A549 (cell line): ENCODE measurements at places on chromosomes 4 and X. TPM values are rescaled to one million over a fixed set of nuclear protein-coding genes. Genes with fewer than 3 reads are reported as not detected.

GPR82 gene
- not detected in 3 replicates for polyA plus RNA-seq

RIPPLY1 gene
- 0.10 to 0.17 TPM (median 0.11 TPM) in 3 replicates for polyA plus RNA-seq

PDLIM3 gene
- polyA plus RNA-seq, result 0.12 to 0.18 TPM in 2 of 3 replicates, not detected in the other

DNA sequence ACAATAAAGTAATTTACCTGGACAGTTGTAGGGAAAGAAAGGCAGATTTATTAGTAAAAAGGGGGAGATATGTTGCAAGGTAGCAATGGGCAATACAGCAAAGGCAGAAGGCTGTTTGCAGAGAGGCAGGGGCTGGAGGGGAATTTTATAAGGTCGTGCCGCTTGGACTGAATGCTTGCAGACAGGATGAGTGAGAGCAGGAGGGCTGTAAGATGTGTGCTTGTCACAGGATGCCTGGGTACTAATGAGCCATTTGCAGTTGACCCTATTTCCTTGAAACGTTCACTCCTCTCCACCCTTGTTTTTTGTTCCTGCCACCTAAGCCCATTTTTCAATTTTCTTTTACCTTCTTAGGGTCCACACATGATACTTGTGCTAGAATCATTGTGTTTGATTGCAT lies 214.7 kb downstream of the TRAM1L1 start:
- DNase-seq, result no peak

DNA sequence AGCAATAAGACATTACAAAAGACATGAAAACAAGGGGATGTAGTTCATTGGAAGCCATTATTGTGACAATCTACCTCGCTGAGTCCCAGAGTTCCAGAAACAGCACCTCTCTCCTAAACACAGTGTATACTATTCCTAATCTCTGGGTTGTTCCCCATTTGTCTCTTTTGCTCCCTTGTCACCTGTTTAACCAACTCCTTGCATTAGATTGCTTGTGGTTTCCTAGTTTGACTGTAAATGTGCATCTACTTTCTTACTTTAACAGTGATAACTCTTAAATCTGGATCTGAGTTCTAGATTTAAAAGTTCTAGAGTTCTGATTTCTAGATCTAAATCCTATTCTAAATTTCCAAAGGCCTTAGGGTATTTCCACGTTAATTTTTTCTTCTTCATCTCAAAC lies 71.6 kb upstream of the TET2 start:
- no peak for DNase-seq

DNA sequence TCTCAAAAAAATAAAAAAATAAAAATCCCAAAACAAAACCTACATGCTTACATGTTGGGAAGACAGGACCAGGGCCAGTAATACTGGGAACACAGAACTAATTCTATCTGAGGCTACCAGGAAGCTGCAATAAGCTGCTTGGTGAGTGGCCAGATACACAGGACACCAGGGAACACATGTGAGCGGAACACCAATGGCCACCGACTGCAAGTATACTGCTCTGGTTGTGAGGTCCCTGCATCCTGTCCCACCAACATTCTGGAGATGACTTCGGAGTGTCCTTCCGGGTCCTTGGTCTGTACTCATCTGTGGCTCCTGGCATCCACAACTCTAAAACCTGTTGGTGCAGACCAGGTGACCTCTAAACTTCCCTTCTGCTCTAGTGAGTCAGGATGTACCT lies 2.7 kb downstream of the TNIP2 start:
- no peak for DNase-seq

DNA sequence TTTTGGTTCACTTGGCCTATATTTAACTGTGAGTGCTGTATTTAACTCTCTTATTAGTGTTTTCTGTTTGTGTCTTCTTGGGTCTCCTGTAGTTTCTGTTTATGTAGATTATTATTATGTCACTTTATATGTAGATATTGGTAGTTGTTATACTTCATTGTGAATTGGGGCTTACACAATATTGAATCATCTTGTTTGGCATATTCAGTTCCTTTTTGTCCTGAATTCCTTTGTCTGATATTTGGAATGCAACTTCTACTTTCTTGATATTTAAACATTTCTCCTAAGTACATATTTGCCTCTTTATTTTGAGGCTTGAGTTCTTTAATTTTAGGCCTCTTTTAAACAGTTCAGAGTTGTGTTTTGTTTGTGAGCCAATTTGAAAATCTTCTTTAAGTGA lies 544.8 kb upstream of the ADGRL3 start:
- DNase-seq, result no peak

- no peak for DNase-seq
Measured at GRCh38 chr4:184097241-184097605, 120.5 kb downstream of the ENPP6 start.

DNA sequence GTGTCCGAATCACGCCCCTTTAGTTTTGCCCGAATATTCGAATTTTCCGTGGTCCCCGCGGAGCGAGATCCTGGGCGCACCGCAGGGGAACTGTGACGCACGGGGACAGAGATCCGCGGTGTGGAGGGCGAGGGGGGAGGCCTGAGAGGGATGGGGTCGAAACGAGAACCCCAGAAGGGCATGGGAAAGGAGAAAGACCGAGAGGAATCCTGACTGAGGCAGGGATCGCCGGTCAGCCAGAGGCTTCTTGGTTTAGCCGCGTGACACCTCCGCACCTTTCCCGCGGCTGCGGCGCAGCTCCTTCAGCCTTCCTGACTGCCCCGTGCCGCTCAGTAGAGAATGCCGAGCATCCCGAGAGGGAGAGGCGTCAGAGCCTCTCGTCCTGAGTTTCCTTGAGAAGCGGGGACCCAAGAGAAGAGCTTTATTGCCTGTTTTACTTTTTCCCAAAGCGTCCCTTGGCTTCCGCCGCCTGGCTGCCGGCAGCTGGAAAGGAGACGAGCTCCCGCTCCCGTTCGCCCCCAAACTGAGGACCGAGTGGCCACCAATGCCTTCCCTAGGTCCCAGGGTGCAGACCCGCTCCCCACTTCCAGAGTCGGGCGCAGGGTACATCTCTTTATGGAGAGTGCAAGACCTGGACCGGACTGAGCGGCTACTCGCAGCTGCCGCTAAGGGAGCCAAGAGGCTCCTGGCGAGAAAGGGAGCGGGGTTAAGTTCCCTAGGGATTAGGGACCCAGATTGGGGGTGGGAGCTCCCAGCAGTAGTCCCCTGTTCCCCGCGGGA lies 911 bp upstream of the GPR50 start:
- no peak for DNase-seq

DNA sequence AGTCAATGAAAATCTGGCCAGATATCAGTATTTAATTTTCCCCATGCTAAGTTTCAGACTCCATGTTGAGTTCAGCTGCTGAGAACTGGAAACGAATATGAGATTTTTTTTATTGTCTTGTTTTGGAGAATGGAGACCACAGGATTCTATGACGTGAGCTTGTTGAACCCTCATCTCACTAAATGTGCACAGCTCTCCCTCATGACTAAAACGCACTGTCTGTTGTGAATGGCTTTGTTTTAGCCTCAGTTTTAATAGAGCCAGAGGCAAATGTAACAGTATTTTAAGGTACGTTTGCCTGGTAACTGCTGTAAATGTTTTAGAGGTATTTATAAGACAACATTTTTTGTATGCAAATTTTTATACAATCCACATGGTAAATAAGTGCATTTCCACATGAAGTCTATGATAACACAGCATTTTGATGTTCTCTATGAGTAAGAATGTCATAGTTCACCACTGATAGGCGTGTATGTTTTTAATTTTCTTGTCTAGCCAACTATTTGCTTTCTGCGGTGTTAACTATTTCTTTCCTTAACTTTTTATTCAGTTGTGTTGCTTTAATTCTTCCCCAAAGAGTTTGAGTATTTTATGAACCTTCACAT lies 1159.3 kb upstream of the TENM3 start:
- no peak for DNase-seq

- DNase-seq, result no peak
Measured at GRCh38 chrX:134891652-134892051, 99.1 kb upstream of the SMIM10 start.

DNA sequence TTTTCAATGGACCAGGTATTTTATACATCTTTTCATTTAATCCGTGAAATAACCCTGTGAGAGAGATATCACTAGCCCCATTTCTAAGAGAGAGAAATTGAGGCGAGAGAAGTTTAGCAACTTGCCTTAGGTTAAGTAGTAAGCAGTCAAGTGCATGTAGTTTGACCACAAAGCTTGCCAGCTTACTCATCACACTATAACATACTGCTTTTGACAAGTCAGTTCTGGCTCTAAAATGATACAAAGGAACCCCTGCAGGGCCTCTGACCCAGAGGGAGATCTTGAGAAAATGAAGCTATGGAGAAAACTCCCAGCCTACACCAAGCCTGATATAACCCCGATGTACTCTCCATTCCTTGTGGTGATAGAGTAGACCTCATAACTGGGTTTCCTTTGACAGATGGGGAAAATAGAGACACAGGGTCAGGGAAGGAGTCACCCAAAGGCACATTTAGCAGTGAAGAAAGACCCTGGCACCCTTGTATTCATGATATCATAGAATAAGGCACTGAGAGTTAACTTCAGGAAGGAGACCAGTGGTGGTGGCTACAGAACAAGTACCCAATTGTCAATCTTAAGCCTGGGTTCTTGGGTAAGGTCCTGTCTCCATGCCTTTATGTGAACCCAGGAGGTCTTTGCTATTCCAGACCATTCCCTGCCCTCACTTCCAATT lies 60.2 kb upstream of the MSN start:
- DNase-seq, result no peak

GRCh38 chrX:148512453-148512852 lies 12.0 kb downstream of the AFF2 start:
- no peak for DNase-seq
